ENCODE measurements at places on chromosomes 16 and 17. TPM values are rescaled to one million over a fixed set of nuclear protein-coding genes. Genes with fewer than 3 reads are reported as not detected.
A peak's percentile ranks its signal among the peaks of the same experiment; 100 is the strongest.

The ORC6 gene
- 7.5 TPM for total RNA-seq

The CD79B gene
- total RNA-seq = 0.14 TPM

The CCL23 gene
- not detected for total RNA-seq

The RTN4RL1 gene
- not detected for total RNA-seq

The NPB gene
- total RNA-seq = 1.9 TPM

The DBNDD1 gene
- total RNA-seq = 27.2 TPM

The C16orf96 gene
- not detected for total RNA-seq

The MMP28 gene
- total RNA-seq = 0.17 TPM

The SLC35G6 gene
- total RNA-seq = not detected

The KRTAP4-4 gene
- not detected for total RNA-seq

DNA sequence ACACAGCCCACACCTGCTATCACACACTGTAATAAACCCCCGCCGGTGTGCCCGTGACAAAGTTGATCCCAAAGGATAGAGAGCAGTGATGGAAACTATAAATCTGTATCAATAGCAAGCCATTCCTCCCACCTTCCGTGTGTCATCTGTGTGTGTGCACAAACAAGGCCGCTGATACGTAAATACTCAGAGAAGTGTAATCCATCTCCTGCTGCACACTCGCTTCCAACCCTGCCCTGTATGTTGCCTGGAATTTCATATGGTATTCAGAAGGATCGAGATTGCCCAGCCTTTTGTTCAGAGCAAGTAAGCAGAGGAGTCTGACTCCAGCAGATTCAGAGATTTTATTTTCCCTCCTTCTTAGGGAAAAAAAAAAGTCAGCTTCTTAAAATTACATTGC lies 581.1 kb upstream of the ZFHX3 start:
- no peak for DNase-seq

GRCh38 chr16:4082474-4083044 lies 33.7 kb downstream of the ADCY9 start:
- DNase-seq = no peak

DNA sequence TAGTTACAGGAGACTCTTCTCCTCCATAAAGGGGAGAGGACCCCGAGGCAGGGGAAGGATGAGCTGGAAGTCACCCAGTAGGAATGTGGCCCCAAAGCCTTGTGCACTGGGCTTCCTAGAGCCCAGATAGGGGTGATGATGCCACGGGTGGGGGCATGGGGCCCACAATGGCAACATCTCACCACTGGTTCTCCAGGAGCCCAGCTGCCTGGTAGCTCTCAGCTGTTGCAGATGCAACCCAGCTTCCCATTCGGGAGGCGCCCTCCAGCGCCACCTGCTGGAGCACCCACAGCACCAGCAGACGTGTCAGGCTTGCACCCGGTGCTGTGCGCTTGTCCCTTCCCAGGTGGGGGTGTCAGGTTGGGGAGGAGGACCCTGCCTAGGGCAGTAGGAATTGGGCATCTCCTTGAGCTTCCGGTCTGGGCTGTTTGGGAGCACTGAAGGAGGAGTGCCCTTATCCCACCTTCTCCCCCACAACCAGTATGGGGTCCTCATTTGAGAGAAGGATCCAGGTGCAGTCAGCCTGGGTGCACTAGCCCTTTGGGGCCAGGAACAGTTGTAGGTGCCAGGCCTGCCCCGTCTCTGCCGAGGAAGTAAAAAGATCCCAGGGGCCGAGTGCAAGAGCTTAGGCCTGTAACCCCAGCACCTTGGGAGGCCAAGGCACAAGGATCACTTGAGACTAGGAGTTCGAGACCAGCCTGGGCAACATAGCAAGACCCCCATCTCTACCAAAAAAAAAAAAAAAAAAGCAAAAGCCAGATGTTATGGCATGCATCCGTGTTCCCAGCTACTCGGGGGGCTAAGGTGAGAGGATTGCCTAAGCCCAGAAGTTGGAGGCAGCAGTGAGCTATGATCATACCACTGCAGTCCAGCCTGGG lies 14.4 kb downstream of the CDIPT start:
- DNase-seq = no peak

- no peak for DNase-seq
These were observed 9.6 kb downstream of the GALK1 start for GRCh38 chr17:75755205-75755901.

GRCh38 chr17:31172388-31172787 lies 77.6 kb downstream of the NF1 start:
- no peak for DNase-seq

- no peak for DNase-seq
These were observed 794 bp upstream of the CPNE7 start for GRCh38 chr16:89574681-89575246.

GRCh38 chr17:7884581-7885366 lies 3.8 kb upstream of the CHD3 start:
- no peak for DNase-seq

DNA sequence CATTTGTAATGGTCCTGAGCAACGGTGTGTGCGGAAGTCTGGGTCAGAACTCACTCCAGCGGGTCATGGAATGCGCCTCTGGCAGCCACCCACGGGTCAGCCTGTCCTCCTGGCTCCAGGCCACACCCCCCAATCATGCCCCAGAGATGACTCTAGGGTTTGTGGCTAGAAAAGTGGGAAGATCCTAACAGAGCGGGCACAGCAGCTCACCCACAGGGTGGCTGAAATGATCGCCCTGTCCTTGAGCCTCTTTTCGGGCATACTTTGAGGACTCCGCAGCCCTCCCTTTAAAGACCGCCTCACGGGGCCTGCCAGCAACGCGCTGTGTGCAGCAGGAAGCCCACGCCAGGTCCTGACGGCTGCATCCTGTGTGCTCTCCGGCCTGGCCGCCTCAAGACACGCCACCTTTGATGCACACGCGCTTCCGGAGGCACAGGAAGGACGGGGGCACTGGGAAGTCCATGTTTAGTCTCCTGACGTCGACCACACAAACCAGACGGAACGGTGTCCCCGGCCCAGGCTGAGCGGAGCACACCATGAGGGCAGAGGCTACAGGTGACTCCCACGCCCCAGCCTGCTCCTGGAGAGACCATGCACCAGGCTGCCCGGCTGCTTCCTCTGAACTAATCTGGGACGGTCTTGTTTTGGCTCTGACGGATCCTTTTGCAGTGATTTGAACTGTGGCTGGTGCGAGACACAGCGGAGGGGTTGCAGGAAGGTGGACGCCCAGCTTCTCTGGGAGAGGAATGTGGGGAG lies 92.9 kb downstream of the TBC1D16 start:
- no peak for DNase-seq

- DNase-seq = no peak
These were observed 23.9 kb downstream of the RAD51D start for GRCh38 chr17:35095741-35096140.

DNA sequence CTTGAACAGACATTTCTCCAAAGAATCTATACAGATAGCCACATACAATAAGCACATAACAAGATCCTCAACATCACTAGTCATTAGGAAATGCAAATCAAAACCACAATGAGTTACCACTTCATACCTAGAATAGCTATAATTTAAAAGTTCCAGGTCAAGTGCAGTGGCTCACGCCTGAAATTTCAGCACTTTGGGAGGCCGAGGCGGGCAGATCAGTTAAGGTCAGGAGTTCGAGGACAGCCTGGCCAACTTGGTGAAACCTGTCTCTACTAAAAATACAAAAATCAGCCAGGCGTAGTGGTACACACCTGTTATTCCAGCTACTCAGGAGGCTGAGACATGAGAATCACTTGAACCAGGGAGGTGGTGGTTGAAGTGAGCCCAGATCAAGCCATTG lies 19.9 kb downstream of the RANBP10 start:
- no peak for DNase-seq

DNA sequence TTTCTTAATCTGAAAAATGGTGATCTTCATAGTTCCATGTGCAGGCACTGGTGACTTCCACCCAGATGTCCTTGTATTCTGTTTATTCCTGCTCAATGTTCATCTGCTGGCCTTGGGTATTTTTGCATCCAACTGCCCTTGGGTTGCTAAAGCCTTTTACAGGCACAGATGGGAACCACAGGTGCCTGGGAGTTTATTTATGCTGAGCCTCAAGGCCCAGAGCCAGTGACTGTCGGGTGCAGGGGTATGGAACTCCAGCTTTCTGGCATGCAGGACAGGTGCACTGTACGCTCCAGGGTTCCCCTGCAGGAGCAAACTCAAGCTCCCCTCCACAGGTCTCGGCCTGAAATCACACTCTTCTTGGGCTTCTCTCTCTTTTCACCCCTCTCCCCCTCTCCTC lies 22.3 kb downstream of the DYNLRB2 start:
- no peak for DNase-seq

DNA sequence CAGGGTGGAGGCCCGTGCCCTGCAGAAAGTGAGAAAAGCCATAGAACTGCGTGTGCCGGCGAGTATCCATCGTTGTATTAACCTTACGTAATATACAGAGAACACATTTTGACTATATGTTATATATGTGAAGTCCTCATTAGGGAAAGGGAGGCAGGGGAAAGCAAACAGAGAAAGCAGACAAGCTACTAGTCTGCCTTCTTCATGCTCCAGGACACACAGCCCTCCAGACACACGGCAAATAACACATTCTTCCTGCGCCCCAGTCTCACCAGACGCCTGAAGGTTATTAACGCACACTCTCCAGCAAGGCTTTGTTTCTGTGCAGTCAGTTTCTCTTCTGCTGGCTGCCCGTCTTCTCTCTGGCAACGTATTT lies 28.8 kb downstream of the PRDM7 start:
- no peak for DNase-seq

DNA sequence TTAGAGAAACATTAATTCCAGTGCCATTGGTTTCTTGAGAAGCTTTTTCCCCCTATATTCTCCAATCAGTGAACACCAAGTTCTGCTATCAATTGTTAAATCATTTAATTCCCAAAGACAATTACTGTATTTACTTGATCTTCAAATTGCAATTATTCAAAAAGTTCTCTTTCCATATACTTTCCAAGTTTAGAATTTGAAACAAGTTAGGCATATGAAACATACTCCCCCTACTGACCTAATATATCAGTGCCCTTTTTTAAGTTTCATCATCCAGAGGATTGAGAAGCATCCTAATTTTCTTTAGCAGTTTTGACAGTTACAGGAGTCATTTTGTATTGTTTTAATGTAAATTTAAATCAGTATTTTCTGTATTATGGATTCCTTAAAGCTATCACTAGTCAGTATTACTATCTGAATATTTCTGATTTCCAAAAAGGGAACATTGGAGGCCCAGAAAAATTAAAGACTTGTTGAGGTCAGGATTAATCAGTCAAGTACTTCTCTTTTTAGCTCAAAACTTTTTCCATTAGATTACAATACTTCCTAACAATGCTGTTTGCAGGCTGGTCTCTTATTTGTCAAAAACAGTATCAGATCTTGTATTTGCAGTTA lies 16.3 kb downstream of the MEIOC start:
- DNase-seq = no peak

DNA sequence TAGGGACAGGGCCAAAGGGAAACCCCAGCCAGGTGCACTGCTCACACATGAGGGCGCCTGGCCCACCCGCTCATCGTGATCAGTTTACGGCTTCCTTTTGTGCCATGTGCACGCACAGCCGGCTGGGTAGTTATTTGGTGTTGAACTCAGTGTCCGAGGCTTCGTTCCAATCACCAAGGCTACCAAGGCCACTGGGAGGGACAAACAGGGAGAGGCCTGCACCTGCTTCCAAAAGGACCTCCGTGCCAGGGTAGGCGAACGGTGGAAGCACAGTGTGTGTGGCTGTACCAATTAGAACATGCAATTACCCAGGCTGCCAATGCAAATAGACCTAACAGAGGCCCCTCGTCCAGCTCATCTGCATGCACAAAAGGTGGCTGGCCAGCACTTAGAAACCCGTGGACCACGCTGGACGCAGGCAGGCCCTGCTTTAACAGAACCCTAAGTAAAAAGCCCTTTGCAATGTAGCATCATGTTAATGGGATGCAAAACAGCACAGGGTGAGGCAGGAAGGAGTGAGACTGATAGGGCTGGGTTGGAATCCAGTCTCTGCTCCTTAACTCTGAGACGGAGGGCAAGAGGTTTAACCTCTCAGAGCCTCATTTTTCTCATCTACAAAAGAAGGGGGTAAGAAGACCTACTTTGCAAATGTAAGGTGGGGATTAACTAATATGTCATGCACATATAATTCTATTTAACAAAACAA lies 204.0 kb downstream of the XYLT1 start:
- no peak for DNase-seq

DNA sequence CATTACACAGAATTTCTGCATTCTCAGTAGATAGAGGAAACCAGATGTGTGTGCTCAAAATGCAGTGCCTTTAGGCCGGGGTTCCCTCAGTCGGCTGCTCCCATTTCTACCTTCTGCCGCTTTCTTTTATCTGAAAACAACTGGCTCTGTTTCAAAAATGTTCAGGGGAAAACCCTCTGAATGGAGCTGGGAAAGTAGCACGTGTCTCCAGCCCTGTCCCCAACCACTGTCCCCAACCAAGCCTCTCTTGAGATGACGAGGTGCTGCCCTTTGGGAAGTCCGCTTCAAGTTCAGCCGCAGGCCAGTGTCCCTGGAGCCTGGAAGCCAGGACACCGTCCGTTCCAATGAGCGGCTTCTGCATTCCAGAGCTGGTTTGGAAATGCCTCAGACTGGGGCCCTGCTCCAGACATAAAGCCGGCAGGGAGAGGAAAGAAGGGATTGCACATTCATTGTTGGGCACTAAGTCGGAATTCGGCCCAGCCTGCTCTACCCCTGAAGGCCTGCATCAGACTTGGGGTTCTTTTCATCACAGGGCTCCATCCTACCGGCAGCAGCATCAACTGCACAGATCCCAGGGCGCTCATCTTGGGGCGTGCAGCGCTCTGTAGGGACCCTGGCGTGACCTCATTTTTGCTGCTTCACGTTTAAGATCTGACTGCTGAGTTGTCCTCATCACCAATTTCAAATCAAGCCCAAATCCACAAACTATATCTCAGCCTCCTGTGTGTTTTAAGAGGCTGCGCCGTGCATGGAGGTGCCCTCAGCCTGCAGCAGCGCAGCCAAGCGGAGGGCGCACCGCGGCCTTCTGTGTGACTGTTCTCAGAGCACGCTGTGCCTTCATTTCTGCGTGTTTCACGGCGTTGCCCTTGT lies 111.3 kb downstream of the BANP start:
- DNase-seq = peak; percentile 12

DNA sequence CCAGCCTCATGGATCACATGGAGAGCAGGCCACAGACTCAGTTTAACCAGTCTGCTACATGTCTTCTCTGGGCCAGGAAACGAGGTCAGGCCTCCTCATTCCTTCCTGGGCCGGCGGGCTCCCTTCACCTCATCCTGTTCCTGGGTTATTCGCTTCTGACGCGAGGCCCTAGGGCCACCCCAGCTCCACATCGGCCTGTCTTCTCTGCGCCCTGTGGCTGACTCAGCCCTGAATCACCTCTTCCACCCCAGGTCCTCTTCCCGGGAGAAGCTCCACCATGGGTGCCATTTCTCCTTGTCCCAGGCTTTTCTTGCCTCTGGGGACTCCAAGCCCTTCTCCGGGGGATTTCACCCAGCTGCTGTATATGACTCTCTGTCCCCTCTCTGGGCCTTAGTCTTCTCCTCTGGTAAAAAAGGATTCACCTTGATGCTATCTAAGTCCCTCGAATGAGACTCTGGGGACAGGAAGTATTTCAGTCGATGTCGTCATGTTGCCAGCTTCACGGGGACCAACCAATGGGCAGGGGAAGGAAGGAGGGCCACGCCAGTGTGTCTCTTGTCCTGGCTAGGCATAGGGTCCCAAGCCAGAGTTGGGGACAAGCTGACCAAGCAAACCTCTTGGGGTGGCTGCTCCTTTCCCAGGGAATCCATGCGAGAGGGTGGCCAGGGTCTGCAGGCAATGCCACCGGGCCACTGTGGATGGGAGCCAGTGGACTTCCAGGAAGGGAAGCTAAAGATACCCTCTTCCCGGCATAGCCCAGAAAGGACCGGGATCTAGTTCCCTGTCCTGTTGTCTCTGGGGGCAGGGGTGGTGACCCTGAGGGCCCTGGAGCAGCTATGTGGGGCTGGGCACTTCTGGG lies 58.7 kb downstream of the SOCS3 start:
- DNase-seq = no peak

- DNase-seq = no peak
These were observed 15.5 kb upstream of the CMIP start for GRCh38 chr16:81429045-81429521.

Measured in kidney epithelial cell (primary cell).